ENCODE measurements at places on chromosomes 16 and 17.
A peak's percentile ranks its signal among the peaks of the same experiment; 100 is the strongest.

GRCh38 chr16:85474621-85475217 lies 138.4 kb upstream of the GSE1 start:
- DNase-seq: no peak

- DNase-seq: no peak
These were observed 7.0 kb upstream of the TBX2 start for GRCh38 chr17:61392679-61393078.

GRCh38 chr16:13519871-13520270 lies 400.1 kb upstream of the ERCC4 start:
- no peak for DNase-seq

DNA sequence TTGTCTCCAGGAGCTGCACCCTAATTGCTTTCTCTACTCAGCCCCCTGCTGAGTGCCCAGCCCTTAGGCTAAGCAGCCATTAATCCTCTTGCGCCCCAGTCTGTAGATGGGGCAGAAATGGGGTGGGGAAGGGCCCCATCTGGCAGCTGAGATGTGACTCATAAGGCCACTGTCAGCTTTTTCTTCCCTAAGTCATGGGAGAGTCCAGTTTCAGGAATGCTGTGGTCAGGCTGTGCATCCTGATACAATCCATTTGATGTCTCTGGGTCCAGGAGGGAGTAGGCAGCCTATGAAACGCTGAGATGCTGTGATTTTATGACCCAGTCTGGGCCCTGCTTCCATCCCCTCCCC lies 12.3 kb downstream of the PLXDC1 start:
- DNase-seq: no peak

DNA sequence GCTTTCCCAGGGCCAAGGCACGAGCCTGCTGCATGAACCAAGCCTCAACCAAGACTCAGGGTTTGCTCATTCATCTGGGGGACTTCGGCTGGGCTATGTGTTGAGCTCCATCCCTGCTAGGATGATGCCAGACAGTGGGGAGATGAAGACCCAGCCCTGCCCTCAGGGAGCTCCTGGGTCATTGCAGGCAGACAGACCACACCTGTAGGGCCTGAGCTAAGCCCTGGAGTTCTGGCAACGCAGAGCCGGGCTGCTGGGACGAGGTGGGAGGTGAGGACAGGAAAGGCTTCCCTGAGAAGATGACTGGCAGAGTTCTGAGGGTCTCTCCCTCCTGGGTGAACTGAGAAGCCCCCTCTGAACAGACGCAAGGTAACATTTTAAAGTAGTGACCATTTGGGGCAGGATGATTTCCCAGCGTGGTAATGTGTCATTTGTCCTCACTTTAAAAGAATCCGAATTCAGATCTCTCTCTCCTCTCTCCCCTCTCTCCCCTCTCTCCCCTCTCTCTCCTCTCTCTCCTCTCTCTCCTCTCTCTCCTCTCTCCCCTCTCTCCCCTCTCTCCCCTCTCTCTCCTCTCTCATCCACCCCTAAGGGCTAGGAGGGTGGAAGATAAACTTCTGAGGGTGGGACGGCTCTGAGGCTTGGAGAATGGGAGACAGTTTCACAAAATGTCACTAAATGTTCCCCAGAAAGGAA lies 98.4 kb downstream of the MGAT5B start:
- DNase-seq: no peak

GRCh38 chr17:51046514-51047384 lies 73.9 kb downstream of the SPAG9 start:
- no peak for DNase-seq

DNA sequence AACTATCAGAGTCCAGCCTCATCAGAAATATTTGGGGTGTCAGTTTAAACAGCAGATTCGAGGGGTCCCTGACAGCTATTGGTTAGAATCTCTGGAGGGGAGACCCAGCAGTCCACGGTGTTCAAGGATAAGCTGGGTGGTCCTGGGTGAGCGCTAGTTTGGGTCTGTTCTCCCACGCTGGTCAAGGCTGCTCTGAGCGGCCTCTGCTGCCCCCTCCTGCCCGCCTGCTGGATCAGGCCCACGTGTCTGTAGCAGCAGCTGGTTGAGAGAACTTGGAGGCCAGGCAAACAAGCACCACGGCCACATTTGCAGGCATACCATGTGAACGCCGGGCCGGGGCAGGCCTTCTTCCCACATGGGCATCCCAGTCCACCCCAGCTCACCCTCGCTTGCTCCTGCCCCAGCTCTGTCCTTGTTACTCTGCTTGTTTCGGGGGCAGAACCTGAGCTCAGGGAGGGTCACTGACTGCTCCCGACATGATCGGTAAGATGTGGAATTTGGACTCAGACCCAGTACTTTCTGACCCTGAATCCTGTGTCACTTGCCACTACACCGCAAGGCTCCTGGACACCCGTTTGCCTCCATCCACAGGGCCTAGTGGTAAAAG lies 7.4 kb downstream of the FOXF1 start:
- no peak for DNase-seq

DNA sequence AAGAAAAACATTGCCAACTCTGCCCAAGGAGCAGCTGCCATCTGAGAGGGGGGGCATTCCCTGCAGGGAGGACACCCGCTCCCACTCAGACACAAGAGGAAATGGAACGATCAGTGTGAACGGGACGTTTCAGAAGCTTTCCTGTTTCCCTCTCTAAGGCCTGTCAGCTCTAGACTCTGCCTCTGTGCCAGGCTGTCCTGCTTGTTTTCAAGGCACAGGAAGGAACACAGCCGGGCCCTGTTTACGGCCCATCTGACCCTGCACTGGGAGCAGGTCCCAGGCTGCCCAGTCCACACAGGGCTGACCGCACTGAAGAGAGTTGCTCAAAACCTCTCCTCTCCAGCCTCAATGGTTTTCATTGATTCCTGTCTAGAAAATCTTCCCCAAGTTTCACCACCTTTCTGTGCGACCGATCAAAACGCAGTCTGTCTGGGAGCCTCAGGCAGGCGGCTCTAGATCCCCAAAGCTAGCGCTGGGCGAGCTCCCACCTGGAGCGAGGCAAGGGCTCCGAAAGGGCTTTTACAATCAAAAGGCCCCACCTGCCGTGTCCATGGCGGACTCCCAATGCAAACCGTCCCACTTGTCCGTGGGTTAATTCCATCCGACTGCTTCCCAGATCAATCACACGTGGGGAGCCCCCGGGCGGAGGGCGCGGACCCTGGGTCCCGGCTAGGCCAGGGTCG lies 1.5 kb downstream of the PIEZO1 start:
- no peak for DNase-seq

GRCh38 chr16:118857-119256 lies 19.6 kb downstream of the NPRL3 start:
- DNase-seq: no peak

GRCh38 chr17:8366231-8366630 lies 10.3 kb downstream of the KRABD2 start:
- no peak for DNase-seq

DNA sequence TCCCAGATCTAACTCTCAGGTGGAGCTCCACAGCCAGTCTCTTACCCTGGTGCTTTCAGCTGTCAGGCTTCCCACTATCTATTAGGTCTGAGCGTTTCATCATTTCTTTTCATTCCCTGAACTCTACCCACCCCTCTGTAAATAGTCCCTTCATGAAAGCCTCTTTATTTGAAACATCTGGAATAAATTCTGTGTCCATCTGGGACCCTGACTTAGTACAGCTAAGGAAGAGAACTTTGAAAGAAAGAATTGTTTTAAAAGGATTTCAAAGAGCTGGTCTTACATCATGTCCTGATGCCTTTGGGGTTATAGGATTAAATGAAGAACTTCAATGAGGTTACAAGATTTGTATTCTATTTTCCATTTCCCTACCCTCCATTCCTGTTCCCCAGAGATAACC lies 388.5 kb upstream of the CA10 start:
- DNase-seq: no peak

DNA sequence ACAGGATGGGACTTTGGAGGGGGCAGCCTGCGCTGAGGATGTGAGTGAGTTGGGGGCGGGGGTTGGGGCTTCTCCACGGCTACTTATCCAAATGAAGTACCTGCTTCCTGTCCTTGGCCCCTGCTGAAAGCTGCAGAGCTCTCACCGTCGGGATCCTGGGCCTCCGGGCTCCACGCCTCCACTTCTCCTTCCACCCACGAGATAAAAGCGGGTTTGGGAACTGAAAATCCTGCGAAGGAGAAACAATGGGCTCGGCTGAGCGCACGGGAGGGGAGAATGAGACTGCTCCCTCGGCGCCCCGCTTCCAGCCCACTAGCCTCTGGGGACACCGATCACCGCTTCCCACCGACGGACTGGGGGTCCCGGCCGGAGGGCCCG lies 486 bp downstream of the ZNF785 start:
- peak; percentile 82 for DNase-seq

- no peak for DNase-seq
These were observed 43.6 kb downstream of the TEX14 start for GRCh38 chr17:58648236-58648635.

DNA sequence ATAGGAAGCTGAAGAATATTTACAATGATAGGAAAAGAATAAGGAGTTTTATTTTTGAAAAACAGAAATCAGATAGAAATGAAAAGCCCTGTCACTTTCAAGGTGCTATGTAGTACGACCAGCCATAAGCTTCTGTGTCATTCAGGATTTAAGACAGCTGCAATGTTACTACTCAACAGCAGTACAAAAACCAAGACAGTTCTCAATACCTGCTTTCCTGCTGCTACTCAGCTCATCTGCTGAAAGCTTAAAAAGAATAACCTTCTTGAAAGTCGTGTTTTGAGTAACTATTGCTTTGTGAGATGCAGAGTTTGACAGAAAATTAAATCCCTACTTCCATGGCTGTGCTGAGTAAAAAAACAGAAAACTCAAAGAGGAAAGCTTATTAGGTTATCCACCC lies 8.7 kb downstream of the GRB2 start:
- no peak for DNase-seq

GRCh38 chr17:61997664-61998063 lies 67.4 kb downstream of the MED13 start:
- peak; percentile 34 for DNase-seq

GRCh38 chr16:24976971-24977677 lies 38.0 kb downstream of the ARHGAP17 start:
- DNase-seq: no peak

DNA sequence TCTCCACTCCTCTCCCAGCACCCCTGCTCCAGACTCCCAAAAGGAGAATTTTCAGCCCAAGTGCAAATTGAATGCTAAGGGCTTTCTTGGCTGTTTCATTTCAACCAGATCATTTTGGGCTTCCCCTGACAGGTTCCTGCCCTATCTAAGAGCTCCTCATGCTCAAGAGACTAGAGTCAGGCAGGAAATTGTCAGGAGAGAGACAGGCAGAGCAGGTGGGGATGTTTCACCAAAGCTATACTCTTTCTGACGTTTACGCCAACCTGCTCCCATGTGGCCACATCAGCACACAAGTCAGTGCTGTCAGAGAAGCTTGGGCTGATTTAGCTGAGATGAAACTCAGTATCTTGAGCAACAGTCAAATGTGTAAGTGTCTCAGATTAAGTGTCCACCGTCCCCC lies 31.4 kb downstream of the HIC1 start:
- DNase-seq: no peak

DNA sequence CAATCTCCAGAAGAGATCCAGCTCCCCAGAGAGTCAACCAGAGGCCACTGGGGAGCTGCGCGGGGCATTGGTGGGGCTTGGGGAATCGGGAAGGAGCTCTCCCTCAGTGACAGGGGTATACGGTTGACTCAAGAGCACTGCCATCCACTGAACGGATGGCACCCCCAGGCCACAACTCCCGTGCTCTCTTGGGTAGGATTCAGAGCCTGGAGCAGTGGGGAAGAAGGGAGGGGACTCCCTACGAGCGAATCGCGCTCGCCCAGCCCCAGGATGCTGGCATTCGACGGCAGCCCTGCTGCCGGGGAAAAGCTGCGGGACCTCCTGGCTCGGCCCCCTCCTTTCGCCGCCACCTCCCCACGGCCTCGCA lies 473 bp upstream of the TPPP3 start:
- peak; percentile 54 for DNase-seq

- peak; percentile 21 for DNase-seq
These were observed 818 bp upstream of the NRN1L start for GRCh38 chr16:67883872-67884261.

DNA sequence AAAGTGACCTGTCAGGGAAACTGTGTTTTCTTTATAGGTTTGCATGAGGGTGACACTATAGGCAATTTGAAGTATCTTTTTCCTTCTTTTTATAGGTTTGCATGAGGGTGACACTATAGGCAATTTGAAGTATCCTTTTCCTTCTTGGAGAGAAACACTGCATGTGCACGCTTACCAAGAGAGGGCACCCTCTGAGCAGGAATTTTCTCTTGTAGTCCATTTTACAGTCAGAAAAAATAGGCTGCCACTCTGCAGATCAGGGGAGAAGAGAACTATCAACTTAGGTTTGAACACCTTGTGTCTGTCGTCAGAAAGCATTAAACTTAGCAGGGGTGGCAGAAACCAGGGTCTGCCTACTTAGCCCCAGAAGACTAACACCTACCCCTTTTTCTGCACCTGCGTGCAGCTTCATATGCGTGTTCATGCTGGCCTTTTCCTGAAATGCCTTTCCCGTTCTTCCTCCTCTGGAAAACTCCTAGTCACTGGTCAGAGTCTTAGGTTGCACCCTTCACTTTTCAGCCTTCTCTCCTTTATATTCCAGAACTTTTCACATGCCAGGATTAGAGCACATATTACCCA lies 16.4 kb upstream of the SMIM36 start:
- DNase-seq: no peak

DNA sequence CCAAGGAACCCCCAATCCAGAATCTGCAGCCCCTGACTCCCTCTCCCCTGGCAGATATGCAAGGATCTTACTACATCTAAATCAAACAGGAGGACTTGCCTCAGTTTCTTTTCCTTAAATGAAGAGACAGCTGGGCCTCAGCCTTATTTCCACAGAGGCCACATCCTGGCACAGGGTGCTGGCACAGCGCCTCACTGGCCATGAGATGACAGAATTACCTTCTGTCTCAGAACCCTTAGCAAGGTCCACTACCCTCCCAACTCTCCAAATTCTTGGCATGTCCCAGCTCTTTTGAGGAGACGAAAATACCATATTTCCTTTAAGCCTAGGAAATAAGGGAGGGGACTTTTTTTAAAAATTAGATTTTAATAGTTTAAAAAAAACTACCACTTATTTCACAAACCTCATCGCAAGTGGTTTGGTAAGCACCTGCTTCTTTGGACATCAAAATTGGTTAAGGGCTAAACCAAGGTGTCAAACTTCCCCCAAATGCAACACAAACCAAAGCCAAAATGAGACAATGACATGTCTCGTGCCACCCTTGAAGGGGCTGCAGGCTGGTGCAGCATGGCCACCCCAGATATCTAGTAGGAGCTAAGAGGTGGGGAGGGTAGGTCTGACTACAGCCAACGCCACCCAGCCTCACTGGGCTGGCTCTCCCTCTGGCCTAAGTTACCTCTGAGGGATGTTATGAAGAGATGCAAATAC lies 25.3 kb downstream of the FAM117A start:
- no peak for DNase-seq

- DNase-seq: no peak
These were observed 627.8 kb downstream of the KCNJ2 start for GRCh38 chr17:70797166-70797565.
